Calu3 (cell line): ENCODE measurements at places on chromosomes 12 and 14.
A peak's percentile ranks its signal among the peaks of the same experiment; 100 is the strongest.

GRCh38 chr12:57868221-57868620 lies 21.7 kb upstream of the CTDSP2 start:
- no peak for DNase-seq

DNA sequence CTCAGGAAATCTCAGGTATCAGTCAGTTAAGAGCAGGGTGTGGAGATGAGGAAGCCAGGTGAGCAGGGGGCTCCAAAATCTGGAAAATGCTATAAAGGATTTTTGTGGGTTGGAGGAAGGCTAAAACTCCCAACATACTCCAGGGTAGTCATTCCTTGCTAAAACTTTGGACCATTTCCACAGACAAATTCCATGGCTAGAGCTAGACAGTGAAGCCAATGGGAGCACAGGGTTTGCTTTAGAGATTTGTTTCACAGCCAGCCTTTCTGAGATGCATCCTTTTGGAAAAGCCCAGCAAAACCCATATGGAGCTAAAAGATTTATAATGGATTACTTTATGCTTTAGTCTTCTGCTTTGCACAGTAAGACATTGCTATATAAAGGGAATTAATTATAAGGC lies 146.5 kb downstream of the SAMD4A start:
- DNase-seq: no peak

- no peak for DNase-seq
Observed at GRCh38 chr14:28138341-28138740, 628.2 kb upstream of the FOXG1 start.

GRCh38 chr12:108187831-108188230 lies 58.7 kb downstream of the WSCD2 start:
- DNase-seq: no peak

- DNase-seq: no peak
Observed at GRCh38 chr12:131759176-131759575, 48.3 kb downstream of the SFSWAP start.

DNA sequence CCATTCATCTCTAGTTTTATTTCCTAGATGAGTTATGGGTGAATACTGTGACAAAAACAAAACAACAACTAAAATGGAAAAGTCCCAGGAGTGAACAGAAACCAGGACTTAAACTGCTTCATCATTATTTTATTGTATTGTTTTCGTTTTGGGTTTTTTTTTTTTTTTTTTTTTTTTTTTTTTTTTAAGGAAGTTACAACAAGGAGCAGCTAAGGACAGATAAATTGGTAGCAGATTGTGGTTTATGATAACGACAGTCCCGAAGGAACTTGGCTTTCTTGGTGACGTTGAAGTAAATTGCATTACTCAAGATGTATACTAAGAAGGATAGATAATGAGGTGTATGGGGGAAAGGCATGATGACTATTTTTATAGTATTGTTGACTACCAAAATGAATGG lies 866.3 kb downstream of the NRXN3 start:
- DNase-seq: no peak

GRCh38 chr14:77416836-77417235 lies 6.5 kb downstream of the NOXRED1 start:
- no peak for DNase-seq

- DNase-seq: no peak
Observed at GRCh38 chr14:50249136-50249775, 17.9 kb upstream of the SOS2 start.

DNA sequence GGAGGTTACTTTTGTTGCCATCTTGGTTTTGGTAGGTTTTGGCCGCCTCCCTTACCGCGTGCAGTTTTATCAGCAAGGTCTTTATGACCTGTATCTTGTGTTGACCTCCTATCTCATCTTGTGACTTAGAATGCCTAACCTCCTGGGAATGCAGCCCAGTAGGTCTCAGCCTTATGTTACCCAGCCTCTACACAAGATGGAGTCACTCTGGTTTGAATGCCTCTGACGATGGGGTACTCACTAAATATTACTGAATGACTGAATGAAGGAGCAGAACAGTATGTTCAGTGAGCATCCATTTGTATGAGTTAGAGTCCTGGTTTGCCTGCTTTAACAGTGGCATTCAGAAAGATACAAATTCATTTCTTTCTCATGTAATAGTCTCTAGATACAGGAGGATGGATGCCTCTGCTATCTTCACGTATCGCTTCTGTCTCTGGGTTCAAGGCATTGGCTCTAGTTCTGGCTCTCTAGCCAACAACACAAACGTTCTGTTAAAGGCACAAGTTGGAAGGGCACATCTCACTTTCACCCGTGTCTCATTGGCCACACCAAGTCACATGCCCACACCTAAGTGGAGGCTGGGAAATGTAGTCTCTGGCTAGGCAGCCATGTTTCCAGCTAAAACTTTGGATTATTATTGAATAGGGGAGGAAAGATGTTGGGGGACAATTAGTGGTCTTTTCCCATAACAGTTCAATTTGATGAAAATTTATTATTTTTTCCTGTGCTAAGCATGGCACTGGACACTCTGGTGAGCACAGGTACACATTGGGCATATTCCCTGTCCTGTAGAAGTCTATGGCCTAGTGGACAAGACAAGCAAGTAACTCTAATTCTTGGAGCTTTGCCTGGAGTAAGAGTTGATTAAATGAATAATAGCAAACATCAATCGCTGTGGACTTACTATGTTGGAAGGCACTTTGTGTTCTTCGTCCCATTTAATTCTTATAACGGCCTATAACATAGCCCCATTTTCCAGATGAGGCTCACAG lies 75.2 kb upstream of the RPH3A start:
- DNase-seq: peak; percentile 35

- no peak for DNase-seq
Observed at GRCh38 chr12:127429551-127430285, 837.3 kb upstream of the TMEM132C start.

GRCh38 chr14:102518063-102518648 lies 8.6 kb upstream of the ANKRD9 start:
- no peak for DNase-seq

GRCh38 chr14:91873471-91874415 lies 6.4 kb upstream of the TC2N start:
- DNase-seq: peak; percentile 48

GRCh38 chr12:113638460-113638775 lies 166.7 kb upstream of the LHX5 start:
- DNase-seq: no peak

DNA sequence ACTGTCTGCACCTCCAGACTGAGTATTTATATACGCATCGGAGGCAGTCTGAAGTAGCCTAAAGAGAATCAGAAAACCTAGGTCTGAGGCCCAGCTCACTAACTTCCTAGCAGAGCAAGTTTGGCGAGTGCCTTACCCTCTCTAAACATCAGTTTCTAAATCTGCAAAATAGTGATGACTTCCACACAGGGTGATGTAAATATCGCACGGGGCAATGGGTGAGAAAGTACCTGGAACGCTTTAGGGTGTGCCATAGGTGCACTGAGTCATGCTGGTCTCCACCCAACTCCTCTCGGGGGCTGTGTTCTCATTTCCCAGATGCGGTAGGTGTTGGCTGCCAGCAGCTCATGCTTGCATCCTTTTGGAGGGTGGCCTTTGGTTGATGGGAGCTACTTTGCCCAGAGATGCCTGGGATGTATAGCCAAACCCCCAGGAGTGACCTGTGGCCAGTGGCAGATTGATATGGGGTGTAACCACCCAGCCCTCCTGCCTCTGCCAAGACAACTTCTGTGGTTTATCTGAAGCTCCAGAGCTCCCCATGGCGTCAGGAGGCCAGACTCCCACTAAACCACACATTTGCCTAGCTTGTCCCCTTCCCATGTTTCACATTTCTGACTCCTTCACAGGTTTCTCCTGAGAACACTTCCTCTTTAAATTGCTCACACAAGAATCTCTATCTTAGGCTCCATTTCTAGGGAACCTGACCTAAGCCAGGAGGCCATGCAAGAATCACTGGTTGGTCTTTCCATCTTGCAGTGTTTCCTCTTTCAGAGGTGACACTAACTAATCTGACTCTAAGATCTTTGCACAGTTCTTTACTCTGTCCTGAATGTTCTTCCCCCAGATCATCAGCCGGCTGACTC lies 62.0 kb upstream of the TUNAR start:
- no peak for DNase-seq

DNA sequence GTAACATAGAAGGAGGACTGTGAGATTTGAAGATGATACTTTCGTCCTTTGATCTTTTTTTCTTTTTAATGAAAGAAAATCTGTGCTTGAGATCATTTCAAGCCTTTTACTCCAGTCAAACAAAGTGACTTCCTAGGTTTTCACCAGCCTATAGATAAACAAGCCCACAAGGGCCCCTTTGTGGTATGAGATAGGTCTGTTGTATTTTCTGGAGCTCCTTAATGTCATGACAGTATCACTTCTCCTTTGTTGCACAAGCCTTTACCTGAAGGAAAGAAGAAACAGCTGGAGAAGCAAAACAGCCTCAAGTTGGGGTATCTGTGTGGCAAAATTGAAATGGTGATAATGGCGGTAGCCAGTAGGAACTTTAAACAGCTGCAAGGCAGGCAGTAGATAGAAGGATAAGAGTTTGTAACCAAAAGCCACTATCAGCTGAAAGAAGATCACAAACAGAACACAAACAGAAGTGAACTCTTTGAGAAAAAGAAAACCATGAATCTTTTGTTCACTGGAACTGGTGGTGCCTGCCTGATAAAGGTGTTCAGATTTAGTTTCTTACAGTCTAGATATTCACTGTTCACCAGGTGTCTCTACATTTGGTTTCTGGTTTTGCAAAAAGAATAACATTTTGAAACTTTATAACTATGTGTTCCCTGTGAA lies 96.8 kb downstream of the LGR5 start:
- DNase-seq: no peak

- DNase-seq: no peak
Observed at GRCh38 chr14:57346741-57347140, 43.6 kb upstream of the NAA30 start.

DNA sequence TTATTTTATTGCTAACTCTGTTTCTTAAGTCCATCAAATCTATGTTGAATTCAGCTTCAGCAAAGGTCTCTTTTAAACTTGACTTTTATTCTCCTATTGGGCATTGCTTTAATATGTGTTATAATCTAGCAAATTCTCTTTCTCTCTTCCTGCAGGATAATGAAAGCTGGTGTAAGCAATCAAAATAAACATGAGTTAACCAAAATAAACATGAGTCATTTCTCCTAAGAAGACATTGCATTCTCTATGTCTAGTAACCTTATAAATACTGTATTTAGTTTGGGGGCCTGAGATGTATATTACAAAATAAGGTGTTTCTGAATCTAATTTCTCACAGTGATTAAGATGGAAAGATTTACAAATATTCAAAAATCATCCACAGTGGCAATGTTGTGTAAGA lies 739.1 kb upstream of the ATXN7L3B start:
- no peak for DNase-seq

DNA sequence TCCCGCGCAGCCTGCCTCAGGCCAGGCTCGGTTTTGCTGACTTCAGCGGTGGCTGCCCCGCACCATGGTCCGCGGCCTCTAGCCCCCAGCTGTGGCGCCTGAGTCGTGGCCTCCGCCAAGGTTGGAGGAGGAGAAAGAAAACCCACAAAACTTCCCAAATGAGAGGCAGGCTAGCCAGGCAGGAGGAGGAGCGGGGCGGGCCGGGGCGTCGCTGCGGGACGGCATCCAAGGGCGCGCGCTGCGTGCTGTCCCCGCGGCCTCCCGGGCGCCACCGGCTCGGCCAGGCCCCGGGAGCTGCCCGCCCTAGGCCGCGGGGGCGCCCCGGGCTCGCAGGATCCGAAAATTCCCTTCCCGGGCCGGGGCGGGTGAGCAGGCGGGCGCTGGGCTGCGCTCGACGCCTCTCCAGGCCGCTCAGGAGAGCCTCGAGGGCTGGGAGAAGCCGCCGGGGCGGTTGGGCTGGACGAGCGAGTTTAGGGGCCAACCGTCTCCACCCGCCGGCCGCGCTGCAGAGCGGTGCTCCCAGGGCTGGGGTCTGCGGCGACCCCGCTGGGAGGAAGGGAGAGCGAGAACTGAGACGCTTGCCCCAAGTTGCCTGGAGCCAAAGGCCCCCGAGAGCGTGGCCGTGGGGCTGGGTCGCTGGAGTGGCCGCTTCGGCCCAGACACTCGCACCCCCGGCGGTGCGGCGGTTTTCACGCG lies at the start of gene EFS:
Gene EFS (minus strand): TSS at position 137 of the 696 bp plus-strand sequence. CDS start 147 bp downstream, outside the sequence.
- DNase-seq: peak; percentile 43

DNA sequence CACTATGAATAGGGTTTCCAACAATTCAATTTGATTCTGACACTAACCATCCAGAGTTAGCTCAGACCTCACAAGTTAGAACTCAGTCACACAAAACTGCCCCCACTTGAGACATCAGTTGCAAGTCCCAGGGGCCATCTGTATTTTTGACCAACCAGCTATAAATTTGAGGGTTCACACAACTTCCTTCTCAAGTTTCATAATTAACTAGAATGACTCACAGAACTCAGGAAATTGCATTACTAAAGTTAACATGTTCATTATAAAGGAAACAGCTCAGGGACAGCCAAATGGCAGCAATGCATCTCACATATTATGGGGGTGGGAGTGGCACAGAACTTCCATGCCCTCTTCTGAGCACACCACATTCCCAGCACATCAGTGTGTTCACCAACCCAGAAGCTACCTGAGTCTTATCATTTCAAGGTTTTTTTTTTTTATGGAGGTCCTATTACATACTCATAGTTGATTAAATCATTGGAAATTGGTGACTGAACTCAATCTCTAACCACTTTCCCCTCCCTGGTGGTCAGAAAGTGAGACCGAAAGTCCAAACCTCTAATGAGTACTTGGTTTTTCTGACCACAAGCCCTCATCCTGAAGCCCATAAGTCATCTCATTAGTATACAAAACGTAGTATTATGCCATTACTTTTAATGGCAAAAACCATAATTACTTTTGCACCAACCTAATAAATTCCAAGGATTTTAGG lies 1721.5 kb upstream of the SEL1L start:
- no peak for DNase-seq

DNA sequence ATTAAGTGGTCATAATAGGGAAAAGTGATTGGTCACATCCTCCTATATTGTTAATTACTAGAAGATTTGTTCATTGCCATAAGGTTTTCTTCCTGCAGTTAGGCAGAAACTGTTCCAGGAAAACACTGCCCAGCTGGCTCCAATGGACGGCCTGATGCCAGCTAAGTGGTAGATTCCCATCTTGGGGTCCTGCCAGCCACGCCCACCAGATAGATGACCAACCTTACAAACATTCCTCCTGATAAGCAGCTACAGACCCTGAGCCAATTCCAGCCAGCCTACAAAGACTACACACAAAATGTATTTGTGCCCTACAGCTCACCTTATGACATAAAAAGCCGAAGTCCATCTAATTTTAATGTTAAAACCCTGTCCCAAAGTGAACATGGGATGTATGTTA lies 685.9 kb upstream of the USP15 start:
- peak; percentile 5 for DNase-seq

GRCh38 chr12:12379831-12380730 lies 23.2 kb downstream of the BORCS5 start:
- no peak for DNase-seq

- peak; percentile 49 for DNase-seq
Observed at GRCh38 chr12:3097186-3097804, 20.1 kb downstream of the TSPAN9 start.
